Skeletal muscle cell (primary cell): ENCODE measurements at places on chromosomes 16 and 17.

DNA sequence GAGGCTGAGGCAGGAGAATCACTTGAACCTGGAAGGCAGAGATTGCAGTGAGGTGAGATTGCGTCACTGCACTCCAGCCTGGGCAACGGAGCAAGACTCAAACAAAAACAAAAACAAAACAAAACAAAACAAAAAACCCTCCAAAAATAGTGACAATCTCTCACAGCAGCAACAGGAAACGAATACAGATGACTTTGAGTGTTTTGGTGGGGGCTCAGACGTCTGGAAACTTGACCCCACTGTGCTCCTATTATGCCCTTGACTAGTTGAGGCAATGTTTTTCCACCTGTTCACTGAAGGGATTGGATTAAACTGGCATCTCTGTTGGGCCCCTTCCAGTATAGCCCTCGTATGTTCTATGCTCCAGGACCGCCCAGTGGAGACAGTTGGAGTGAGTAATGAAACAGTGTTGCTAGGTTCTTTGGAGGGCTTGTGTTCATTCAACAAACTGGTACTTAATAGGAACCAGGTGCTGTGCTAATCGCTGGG lies 167.0 kb downstream of the UTP18 start:
- DNase-seq, result no peak

DNA sequence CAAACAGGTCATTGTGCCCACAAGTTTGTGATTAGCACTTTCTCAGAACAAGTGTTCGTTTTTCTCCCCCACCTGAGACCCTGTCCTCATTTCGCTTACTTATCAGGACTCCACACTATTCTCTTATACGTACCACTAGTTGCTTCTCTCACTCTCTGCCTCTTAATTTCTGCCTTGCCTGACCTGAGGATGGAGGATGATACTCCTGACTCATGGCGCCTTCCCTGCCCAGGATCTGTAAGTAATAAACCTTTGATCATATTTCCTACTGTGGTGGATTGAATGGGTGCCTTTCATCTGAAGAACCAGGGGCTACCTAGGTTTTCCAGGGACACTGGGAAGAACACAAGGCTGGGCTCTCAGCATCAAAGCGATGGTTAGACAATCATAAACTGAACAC lies 39.8 kb upstream of the BPTF start:
- DNase-seq, result no peak

- no peak for DNase-seq
These were observed 66.3 kb downstream of the LITAF start for GRCh38 chr16:11520442-11520841.

DNA sequence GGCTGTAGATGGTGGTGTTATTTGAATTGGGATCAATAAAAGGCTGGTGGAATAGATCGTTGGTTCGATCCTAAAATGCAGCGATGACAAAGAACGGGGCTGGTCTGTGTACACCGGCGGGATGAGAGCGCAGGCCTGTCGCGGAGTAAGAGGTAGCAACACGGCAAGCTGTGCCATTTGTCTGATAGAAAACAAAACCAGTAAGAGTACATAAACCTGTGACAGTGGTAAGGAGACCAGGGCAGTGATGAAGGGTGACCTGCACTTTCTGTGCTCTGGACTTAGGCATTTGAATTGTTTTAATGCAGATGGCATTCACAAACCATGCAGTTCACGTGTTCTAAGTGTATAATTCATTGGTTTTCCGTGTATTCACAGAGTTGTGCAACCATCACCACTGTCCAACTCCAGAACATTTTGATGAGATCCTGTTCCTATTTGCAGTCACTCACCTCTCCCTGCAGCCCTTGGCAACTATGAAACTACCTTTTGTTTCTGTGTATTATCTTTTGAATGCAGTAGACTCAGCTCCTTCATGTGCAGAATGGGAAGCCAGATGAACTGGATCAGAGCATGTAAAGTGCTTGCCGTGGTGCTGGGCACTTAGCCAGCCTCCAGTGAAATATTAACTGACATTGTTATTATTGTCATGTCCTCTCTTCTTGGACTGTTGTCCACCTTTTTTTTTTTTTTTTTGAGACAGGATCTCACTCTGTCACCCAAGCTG lies 286.1 kb downstream of the SNX29 start:
- no peak for DNase-seq

- DNase-seq, result no peak
These were observed 17.4 kb upstream of the C17orf107 start for GRCh38 chr17:4881761-4882555.

GRCh38 chr16:70520612-70521297 lies 2.6 kb downstream of the COG4 start:
- peak; percentile 23 for DNase-seq

DNA sequence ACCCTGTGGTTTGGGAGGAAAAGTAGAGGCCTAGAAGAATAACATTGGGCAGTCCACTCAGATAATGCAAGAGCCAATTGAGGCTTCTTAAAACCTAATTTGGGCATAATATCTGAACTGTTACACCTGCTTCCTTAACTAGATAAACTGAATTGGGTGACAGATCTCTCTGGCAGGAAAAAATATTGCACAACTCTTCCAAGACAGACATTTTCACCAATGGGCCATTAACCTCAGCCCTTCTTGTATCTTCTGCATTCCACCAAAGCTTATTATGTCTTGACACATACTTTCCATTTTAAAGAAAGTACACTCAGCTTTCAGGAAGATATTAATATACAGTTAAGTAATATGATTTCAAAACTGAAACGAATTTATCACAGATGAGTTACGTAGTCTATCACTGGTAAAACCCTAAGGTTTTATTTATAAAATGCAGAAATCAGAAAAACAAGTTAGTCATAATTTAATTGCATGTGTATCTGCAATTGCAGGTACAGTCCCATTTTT lies 79.9 kb upstream of the MON1B start:
- no peak for DNase-seq
